ENCODE measurements at places on chromosomes 16 and 17.

DNA sequence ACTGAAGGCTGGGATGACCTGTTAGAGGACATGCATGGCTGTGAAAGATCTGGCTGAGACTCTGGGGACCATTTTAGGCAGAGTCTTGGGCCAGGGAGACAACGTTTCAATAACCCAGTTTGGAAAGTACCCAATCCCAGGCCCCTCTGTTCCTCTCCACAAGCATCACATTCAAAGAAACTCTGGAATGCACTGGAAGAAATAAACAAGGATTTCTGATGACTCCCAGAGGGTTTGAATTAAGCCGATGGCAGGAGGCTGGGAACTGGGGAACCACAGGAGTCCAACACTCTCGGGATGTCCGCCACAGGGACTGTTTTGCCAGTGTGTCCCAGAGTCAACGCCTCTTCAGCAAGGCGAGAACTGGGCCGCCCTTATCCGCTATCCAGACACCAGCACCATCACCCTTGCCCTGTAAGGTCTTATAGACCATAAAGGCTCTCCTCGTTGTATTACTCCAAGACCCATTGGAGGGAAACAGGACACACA is 3.3 kb downstream of the PMP22 start:
- no peak for DNase-seq

DNA sequence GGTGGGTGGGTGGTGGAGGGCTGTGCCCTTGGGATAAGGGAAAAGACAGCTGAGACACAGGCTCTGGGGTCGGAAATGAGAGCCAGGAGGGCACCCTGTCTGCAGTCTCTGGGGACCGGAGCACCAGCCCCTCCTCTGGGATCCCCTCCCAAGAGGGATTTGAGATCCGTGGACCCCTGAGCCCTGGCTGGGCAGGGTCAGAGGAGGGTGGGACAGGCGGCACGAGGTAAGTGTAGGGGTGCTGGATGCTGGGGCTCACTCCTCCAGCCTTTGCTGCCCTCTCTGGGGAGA is 425 bp downstream of the SGSH start:
- DNase-seq: no peak

GRCh38 chr16:27980919-27981700 is 82.4 kb downstream of the GSG1L start:
- DNase-seq: no peak

GRCh38 chr17:42502091-42502490 is 34.0 kb upstream of the NAGLU start:
- no peak for DNase-seq

DNA sequence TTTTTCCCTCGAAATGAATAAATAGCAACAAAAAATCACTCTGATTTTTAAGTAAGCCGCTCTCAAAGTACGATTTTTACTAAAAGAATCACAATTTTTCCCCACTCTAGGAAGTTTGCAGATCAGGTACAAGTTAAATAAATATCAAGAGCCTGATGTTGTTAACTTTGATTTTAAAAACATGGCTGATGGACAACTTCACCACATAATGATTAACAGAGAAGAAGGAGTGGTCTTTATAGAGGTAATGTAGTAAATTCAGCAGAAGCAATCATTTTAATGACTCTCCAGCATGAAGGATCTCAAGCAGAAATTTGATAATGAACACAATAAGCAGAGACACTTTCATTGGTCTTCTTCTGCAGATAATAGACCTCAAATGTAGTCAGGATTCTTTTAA is 262.4 kb downstream of the CNTNAP4 start:
- no peak for DNase-seq

GRCh38 chr17:36777118-36777517 is 160.2 kb upstream of the LHX1 start:
- DNase-seq: no peak

DNA sequence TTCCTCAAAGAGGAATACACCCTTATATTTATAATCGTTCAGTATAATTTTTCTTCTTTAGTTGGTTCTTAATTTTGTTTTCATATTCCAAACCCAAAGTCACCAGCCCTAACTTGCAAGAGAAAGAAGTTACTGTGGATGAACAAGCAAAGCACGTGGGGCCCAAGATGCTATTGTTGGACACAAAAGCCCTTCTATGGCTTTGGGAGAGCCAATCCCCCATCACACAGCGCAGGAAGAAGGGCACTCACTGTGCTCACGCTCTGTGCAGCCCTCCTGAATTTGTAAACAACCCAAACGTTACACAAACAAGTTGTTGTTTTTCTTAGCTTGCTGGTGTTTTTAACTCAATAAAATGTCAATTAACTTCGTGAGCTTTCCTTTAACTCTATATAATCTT is 22.5 kb downstream of the SPPL2C start:
- no peak for DNase-seq

DNA sequence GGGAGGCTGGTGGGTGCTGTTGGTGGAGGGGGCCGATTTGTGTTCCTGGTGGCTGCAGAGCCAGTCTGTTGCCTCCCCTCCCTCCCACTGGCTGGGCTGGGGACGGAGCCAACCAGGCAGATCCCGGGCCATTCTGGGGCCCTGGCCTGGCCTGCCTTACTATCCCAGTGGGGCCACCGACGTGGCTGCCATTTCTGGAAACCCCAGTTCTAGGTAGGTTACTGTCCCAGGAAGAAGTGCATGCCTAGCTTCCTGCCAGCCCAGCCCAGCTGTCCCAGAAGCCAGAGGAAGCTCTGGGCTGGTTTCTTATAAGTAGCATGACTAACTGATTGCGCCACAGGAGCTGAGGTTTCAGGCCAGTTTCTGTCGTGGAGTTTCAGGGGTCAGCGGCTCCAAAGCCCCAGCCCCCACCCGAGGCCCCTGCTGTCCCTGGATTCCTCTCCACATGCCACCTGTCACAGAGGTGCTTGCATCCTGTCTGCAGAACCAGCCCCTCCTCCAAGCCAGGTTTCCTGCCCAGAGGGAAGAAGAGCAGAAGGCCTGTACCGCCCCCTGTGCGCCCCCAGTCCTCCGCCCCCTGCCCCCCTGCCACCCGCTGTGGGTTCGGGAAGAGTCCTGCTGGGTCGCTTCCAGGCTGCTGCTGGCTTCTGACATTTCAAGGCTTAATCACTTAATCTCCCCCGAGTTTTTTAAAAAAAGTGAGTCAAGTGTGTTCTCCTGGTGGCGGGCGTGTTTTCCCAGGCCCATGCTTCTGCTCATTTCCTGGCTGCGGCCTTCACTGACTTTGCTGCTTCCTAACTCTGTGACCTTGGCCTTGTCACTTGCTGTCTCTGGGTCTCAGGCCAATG is 13.2 kb downstream of the IL4R start:
- DNase-seq: peak; percentile 75

DNA sequence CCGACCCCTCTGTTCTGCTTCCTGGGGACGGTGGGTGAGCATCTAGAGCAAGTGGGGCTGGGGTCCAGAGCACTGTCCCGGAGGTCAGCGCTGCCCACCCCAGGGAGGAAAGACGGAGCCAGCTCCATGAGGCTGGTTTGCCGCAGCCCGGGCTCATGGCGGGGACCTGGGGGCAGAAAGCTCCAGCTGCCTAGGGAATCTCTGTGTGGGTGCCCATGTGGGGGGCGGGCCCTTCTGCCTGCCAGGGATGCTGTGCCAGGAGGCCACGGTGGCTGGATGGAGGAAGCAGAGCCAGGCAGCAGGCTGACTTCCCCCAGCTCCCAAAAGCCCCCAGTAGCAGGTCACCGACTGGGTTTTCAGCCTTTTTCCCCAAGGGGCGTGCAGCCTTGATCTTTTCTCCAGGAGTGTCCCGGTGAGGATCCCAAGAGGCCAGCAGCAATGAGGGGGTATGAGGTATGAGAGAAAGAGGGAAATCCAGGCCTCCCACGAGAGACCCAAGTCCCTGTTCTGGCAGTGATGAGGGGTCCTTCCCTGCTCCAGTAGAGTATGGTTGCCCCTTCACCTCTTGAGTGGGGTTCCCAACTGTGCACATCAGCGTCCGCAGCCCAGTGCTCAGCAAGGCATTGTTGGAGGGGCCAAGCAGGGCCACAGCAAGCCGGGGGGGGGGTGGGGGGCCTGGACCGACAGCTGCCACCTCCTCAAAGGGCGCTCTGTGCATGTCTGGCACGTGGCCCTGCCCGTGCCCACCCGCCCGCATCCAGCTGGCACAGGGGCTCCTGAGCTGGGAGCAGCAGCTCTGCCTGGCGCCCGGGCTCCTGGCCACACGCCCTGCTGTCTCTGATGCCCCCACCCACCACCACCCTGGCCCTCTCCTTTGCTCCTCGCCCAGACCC is 15.6 kb upstream of the BCAR1 start:
- DNase-seq: no peak

DNA sequence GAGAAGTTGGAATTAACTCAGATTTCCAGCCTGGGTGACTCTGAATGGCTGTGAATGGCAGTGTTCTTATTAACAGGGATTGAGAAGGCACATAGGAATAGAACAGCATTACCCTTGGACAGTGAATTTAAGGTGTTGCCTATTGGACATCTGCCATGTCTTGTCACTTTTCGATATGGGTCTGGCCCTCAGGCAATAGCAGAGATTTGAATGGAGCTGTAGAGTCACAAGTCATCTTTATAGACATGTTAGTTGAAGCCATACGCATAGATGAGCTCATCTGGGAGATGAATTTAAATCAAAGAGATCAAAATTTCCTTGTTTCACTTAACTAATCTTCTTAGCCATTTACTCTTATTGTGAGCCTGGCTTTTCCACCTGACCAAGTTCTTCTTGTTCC is 14.9 kb upstream of the DHRS11 start:
- no peak for DNase-seq

- no peak for DNase-seq
These were observed 229.5 kb upstream of the ASIC2 start for GRCh38 chr17:33522623-33523022.

DNA sequence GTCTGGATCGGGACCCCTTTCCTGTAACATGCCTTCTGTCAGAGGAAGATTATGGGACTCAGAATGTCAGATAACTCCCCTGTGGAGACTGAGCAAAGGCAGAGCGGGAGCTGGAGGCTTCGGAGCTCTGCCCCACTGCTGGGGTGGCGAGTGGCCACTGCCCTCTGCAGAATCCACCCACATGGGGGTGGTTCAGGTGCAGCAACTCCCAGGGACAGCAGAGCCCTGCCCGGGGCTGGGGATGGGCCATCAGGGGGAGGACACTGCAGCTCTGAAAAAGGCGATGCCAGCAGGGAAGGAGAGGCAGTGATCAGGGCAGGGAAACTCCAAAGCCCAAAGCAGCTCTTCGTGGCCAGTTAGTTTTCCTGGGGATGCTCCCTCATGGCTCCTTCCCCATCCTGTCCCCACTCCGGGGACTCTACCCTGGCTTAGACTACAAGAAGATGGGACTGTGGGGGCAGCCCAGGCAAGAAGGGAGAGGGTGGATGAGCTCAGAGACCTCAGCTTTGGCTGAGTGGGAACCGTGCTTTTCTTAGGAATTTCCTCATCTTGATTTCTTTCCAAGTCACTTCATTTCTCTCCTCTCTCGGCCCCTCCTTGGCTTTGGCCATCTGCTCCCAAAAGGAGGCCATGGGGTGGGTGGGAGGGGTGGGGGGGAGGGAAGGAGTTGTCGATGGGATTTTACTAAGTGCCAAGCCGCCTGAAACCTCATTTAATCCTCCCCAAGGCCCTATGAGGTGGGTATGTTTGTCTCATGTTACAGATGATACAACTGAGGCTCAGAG is 4.0 kb downstream of the CA4 start:
- no peak for DNase-seq

DNA sequence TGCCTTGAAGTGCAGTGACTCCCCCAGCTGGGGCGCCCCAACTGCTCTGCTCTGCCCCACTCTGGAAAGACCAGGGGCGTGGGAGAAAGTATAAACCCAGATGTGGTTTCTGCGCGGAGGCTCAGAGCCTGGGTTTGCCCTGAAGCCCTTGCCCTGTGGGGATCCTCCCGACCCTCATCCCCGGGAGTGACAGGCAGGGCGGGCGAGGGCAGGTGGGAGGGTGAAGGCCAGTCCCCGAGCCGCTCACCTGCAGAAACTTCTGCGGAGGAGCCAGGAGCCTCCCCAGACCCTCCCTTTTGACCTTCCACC is 3.8 kb downstream of the TPSD1 start:
- no peak for DNase-seq

DNA sequence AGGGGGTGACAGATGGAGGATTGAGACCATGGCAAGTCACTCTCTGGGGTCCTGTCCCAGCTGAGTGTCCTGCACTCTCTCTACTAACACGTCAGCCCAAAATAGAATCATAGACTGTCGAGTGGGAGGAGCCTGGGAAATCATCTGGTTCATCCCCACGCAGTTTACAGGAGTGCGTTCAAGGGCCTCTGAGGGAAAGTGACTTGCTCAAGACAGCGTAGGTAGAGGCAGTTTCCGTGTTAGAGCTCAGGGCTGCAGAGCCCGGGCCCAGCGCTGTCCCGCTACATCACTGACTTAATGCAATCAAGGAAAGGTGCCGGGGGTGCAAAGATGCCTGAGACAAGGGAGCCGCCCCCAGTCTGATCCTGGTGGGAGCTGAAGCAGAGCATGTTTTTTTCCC is 10.3 kb downstream of the GSG1L2 start:
- no peak for DNase-seq

DNA sequence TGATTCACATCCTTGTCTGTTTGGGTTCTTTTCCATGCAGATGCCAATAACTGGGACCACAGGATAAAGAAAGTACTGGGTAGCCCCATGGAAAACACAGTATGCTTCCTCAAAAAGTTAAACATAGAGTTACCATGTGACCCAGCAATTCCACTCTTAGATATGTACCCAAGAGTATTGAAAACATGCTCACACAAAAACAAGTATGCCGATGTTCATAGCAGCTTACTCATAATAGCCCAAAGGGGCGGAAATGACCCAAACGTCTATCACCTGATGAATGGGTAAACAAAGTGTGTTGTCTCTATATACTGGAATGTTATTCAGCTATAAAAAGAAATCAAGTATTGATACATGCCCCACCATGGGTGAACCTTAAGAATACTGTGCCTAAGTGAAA is 55.4 kb downstream of the CYB5B start:
- no peak for DNase-seq

- DNase-seq: no peak
These were observed 593 bp downstream of the SLC38A7 start for GRCh38 chr16:58684001-58684353.

DNA sequence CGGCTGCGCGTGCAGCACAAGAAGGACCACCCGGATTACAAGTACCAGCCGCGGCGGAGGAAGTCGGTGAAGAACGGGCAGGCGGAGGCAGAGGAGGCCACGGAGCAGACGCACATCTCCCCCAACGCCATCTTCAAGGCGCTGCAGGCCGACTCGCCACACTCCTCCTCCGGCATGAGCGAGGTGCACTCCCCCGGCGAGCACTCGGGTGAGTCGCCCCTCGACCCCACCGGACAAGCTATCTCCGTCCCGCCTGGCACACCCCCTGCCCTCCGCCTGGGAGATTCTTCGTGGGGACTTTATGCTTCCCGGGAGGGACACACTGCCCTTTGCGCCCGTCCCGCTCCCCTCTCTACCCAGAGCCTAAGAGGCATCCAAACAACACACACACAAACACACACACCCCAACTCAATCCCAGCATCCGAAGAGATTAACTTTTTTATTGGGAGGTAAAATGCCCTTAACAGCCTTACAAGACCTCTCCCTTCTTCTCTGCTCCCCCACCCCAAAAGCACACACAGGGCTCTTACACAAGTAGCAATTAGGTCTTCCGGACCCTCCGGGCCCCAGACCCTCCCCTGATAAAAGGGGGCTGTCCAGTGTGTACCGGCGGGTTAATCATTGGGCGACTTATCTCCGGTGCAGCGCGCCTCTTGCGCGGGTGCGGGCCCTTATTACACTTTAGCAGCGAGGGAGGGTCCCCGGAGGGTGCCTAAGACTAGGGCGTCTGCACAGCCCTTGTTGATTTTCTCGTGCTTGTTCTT is 2.1 kb downstream of the SOX9 start:
- DNase-seq: no peak

All from activated CD4-positive, alpha-beta T cell treated with anti-CD3 and anti-CD28 coated beads, Interleukin-10, Interleukin-2, amounts not matched to agents 100 ng/mL and 50 ng/mL, durations not matched to agents 16 hours and 8 hours (primary cell).